ENCODE measurements at places on chromosomes 12 and 14.

- no peak for DNase-seq
These were observed 1.1 kb downstream of the IGF1 start for GRCh38 chr12:102479099-102479885.

GRCh38 chr12:42299392-42300308 is 26.2 kb downstream of the ZCRB1 start:
- peak; percentile 9 for DNase-seq

- no peak for DNase-seq
These were observed 362.6 kb downstream of the BCAT1 start for GRCh38 chr12:24586293-24586692.

DNA sequence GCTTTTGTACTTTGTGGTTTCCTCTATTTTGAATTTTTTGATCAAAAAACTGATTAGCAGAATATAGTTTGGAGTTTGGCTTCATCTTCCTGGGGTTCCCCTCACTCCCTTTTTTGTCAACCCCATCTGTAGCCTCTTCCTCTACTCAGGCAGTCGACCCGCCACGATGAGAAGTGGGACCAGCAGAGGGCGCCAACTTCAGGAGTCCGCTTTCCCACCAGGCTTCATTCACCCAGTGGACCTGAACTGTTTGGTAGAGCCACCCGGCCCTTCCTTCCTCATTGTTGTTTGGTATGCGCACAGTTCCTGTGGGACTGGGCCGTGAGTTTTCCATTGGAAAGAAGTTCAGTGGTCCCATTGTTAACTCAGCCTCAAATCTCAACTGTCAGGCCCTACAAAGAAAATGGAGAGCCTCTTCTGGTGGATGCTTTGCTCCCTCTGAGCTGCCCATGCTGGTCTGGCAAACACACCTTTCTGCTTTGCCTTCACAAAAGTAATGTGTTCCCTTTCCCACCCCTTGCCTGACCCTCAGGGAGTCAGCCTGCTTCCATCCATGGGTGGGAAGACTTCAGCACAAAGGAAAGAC is 21.7 kb downstream of the TMBIM6 start:
- DNase-seq: peak; percentile 50
